Activated CD8-positive, alpha-beta memory T cell treated with anti-CD3 and anti-CD28 coated beads for 4 hours (primary cell): ENCODE measurements at places on chromosomes 4 and X.
A peak's percentile ranks its signal among the peaks of the same experiment; 100 is the strongest.

GRCh38 chrX:15675490-15675921, 10.9 kb upstream of the CLTRN start:
- DNase-seq, result peak; percentile 77

GRCh38 chrX:17535229-17535628, 160.2 kb downstream of the NHS start:
- DNase-seq, result no peak

GRCh38 chr4:185305979-185306442, 89.7 kb downstream of the LRP2BP start:
- DNase-seq, result no peak

DNA sequence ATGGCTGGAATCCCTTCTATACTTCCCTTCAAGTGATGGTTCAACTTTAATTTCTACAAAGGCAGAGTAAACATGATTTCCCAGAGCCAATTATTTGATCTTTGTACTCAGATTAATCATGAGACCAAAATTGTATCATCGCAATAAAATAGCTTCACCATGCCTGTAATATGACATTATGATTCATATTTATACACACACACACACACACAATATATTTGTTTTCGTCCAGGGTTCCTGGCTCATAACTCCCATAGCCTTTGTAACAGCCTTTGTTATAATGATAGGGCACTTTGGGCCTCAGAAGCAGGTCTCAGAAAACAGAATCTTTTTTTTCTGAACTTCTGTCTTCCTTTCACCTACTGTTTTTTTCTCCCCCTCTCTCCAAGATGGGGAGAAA, 270.6 kb downstream of the ADGRA3 start:
- no peak for DNase-seq

GRCh38 chr4:1041147-1041935, 29.9 kb downstream of the FGFRL1 start:
- DNase-seq, result no peak

DNA sequence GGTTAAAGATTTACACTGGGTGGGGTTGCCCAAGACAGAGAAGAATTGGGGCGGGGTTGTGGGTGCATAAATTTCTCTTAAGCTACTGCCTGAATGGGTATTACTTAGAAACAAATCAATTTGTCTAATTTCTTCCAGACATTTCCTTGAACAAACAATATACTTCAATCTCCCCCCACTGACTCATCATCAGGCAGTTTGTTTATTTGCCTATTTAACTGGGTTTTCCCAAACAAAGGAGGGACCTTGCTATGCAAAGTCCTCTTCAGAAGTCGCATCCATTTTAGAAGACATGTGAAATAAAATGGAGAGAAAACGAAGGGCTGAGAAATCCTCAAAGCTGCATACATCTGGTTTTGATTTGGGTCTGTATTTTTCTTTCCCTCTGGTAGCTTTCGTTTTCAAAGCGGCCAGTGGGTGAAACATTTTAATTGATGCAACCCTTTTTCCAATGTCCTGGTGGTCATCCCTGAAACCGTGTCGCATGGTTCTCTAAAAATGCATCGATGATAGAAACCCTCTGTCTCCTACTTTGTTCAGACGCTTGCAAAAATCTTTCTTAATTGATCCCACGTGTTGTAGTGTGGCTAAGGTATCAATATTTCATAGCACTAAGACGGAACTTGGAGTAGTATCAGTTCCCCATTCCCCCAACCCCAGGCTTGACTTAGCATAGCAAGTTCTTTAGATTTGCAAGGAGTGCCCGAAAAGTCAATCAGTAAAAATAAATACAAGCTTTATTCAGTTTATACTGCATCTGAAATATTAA, 115.1 kb upstream of the MXRA5 start:
- no peak for DNase-seq

- DNase-seq, result no peak
These were observed 37.3 kb upstream of the GK2 start for GRCh38 chr4:79445371-79445781.

- no peak for DNase-seq
These were observed 337 bp downstream of the STIM2 start for GRCh38 chr4:26860922-26861433.

- DNase-seq, result no peak
These were observed 166.0 kb upstream of the HAND2 start for GRCh38 chr4:173696011-173696410.

DNA sequence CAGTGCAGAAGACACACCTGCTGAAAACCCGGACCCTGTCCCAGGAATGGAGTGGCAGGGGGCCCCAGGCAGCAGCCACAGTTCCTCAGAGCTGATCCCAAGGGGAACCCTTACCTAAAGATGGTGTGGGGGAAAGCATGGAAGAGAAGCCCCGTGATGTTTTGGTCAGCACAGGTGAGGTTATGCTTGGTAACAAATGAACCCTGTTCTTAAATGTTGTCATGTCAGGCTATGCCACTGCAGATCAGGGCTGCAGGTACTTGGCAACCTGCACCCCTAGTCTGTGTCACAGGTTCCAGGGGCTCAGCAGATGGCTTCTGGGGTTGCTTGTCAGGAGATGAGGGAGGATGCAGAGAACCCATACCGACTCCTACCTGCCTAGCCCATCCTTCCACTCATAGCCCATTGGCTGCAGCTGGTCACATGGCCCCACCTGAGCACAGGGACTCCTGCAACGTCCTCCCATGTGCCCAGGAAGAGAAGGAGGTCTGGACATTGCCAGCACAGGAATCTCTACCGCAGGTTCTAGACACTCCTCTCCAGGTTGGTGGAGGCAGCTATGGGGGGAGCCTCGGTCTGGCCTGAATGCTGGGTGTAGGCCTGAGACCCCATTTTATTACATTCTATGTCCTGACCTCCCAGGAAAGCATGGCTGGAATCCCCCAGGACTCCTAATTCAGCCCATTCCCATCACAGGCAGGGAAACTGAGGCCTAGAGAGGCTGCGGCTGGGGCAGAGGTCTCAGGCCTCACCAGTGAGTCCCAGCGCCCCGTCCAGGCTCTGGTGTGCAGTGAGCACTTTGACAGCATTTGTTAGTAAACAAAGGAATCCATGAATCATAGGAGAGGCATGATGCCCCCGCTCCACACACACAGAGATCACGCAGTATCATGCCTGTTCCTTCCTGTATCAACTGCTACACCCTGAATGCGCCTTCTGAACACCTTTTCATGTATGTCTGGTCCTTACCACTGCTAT, 51.1 kb downstream of the ADRA2C start:
- DNase-seq, result no peak

DNA sequence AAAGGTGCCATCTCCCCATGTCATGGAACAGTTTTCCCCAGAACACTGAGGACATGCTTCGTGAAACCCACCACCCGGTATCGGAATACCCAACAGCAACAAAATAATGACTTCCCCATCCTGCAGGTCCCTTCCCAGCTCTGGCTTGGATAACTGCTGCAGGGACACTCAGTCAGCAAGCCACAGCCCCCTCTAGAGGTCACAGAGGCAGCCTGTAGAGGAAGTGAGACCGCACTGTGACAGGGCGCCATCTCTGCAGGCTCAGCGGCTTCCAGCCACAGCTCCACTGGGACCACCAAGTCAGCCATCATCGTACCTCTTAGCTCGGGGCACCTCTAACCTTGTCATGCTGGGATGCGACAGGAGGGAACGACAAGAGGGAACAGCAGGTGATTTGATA, 315.9 kb downstream of the LDB2 start:
- no peak for DNase-seq

DNA sequence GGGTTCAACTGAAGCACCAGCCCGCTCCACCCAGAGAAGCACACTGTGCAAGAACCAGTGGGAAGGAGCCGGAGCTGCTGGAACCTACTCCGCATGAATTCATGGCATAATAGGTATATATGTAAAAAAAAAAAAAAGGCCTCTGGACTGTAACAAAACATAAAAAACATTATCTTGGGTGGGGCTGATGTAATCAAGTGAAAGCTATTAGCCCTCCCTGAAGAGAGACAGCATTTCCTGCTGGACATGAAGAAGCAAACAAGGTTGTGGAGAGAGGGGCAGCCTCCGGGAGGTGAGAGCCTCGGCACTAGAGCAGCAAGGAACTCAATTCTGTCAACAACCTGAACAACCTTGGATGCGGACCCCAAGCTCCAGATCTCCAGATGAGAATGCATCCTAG, 50.7 kb downstream of the PLAC1 start:
- DNase-seq, result no peak

GRCh38 chr4:25020236-25020635, 10.5 kb downstream of the LGI2 start:
- no peak for DNase-seq

DNA sequence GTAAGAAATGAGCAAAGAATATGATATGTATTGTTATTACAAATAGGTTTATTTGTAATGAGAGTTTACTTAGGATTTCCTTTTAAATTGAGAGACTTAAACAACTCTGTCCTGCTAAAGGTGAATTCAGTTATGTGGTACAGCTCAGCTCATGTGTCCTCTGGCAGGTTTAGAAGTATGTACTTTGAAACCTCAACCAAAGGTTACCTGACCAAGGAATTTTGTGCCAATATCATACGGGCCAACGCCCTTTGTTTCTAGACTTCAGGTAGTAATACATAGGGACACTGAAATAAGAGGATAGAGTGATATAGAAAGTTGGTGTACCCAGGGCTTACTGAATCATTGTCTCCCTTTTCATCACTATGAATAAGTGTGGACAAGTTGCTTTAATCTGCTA, 25.7 kb downstream of the SLAIN2 start:
- no peak for DNase-seq

- no peak for DNase-seq
These were observed 21.9 kb downstream of the TKTL1 start for GRCh38 chrX:154317391-154317995.

DNA sequence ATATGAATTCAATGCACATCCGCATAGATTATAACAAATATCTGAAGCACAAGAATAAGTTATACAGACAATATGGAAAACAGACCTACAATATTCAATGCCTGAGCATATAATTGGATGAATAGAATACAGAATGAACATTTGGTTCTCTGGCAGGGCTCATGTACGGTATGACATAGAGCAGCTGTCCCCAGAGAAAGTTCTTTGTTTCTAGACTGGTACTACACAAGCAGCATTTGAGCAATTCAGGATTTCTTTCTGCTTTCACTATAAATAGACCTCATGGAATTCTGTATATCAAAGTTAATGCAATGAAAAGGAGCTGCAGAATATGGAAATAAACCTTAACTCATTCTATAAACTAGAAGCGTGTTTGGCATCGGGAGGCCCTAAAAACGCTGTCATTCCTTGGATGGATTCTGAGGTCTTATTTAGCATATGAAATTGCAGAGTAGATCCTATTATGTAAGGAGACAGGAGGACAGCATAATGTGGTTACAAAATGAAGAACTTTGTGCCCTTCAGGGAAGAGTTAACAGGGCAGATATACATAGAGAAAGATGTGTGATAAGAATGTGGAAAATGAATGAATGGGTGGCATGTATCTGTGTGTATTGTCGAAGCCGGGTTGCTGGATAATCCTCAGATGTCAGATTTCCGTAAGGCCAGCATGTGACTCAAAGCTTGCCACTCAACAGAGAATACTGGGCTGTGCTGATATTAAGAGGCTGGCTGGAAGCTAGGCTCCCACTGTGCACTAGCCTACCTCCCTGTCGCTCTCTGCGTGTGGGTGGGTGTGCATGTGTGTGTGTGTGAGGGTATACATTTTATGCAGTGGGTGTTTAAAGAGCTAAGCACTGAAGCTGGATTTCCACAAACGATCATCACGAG, 103.3 kb upstream of the SLC4A4 start:
- DNase-seq, result no peak

DNA sequence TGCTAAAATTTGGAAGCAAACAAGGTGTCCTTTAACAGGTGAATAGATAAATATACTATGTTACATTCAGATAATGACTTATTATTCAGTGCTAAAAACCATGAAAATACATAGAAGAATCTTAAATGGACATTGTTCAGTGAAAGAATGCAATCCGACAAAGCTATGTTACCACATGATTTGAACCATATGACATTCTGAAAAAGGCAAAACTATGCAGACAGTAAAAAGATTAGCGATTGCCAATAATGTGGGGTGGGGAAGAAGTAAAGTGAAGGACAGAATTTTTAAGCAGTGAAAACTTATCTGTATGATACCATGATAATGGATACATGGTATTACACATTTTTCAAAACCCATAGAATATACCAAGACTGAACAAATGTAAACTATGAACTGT, 926.9 kb downstream of the FAT4 start:
- DNase-seq, result no peak

DNA sequence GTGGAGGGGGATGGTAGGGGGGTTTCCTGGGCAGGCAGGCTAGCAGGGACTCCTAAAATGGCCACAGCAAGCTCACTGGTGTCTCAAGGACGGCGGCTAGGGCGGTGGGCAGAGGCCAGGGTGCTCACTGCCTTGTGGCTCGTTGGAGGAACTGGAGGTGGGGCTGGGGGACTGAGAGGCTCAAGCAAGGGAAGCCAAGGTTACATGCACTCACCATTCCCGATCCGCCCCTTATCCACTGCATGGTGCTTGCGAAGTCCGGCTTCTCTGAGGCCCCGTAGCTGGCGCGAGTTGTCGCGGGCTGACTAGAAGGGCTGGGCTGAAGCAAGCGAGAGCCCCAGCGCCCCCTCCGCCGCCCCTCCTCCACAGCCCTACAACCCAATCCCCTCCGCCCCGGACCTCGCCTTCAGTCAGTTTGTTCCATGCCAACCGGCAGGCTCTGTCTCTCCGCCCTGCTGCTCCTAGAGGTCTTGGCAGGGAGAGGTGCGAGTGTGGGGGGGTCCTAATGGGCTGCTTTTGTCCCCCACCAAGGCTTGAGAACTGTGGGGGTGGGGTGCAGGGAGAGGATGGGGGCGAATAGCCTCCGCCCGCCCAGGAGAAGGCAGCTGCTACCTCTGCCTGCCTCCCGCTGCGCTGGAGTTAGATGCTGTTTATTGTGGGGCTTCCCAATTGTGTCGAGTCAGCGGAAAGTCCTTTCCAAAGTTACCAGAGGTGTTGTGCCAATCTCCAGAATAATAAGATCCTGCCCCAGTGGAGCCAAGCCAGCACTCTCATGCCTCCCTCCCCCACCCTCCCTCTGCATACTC, at the start of gene ARHGEF9:
Gene ARHGEF9, minus strand, starts transcription at position 313 of the 806 bp plus-strand sequence. Its CDS starts 69 bp downstream, at position 244.
- no peak for DNase-seq

- no peak for DNase-seq
These were observed 29.9 kb upstream of the PCDH19 start for GRCh38 chrX:100440006-100440405.

GRCh38 chrX:96985046-96985445, 101.3 kb downstream of the RPA4 start:
- DNase-seq, result no peak
